ENCODE measurements at places on chromosomes 6 and 20. TPM values are rescaled to one million over a fixed set of nuclear protein-coding genes. Genes with fewer than 3 reads are reported as not detected.
A peak's percentile ranks its signal among the peaks of the same experiment; 100 is the strongest.

DNA sequence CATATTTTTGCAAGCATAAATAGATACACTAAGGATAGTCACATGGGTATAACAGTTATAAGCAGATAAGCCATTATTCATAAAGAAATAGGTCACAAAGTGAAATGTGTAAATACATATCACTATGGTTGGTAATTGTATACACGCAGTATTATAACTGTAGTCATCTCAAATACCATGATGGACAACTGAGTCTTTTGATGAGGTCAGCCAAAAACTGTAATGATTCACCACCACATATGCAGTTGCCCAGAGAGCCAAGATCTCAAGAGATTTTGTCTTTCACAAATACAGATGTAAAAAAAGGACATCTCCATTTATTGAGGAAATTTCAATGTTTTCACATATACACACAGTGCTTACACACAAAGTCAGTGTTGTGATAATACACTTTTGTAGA is 28.3 kb downstream of the ZNF292 start:
- H3K4me1 ChIP-seq, result no peaks in the 10 kb centered on the region
- H3K36me3 ChIP-seq, result peaks cover 8% of the 10 kb centered on the region
- DNase-seq, result no peak
- H3K27ac ChIP-seq, result no peak overlapping the region

- H3K27ac ChIP-seq, result no peak overlapping the region
- H3K27me3 ChIP-seq, result no peaks in the 10 kb centered on the region
Observed at GRCh38 chr6:100701728-100702127, 179.4 kb downstream of the ASCC3 start.

GRCh38 chr6:37168811-37169495 is 999 bp upstream of the PIM1 start:
- H3K4me1 ChIP-seq, result peaks cover 26% of the 10 kb centered on the region
- no peak for DNase-seq
- H3K27me3 ChIP-seq, result peaks cover 14% of the 10 kb centered on the region
- H3K4me3 ChIP-seq, result peak overlapping the region; percentile 78

DNA sequence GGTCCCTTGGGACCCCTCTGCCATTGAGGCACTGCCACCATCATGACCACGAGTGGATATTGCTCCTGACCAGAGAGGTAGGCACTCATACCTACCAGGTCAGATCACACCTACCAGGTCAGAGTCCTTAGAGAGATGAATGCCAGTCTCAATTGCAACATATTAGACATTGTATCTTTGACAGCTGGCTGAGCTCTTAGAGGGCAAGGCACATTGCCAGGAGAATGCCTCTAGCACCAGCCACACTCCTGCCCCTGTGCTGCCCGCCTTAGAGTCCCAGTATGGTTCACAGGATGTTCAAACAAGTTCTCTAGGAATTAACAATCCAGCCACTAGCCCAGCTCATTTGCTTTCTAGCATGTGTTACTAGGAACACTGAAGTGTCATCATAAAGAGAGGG is 65.9 kb downstream of the TMEM244 start:
- peaks cover 5% of the 10 kb centered on the region for H3K27me3 ChIP-seq
- no peak for DNase-seq
- no peaks in the 10 kb centered on the region for H3K36me3 ChIP-seq
- H3K27ac ChIP-seq, result no peak overlapping the region
- H3K4me1 ChIP-seq, result peaks cover 1% of the 10 kb centered on the region

GRCh38 chr20:3686421-3686820 is 4.6 kb upstream of the ADAM33 start:
- DNase-seq, result no peak
- H3K36me3 ChIP-seq, result no peaks in the 10 kb centered on the region
- peaks cover 56% of the 10 kb centered on the region for H3K27me3 ChIP-seq
- no peak overlapping the region for H3K4me3 ChIP-seq

GRCh38 chr6:157246048-157246630 is 77.2 kb downstream of the TMEM242 start:
- no peak overlapping the region for H3K27ac ChIP-seq
- no peak for DNase-seq
- H3K27me3 ChIP-seq, result peaks cover 4% of the 10 kb centered on the region
- H3K4me3 ChIP-seq, result no peak overlapping the region
- H3K4me1 ChIP-seq, result peaks cover 18% of the 10 kb centered on the region

DNA sequence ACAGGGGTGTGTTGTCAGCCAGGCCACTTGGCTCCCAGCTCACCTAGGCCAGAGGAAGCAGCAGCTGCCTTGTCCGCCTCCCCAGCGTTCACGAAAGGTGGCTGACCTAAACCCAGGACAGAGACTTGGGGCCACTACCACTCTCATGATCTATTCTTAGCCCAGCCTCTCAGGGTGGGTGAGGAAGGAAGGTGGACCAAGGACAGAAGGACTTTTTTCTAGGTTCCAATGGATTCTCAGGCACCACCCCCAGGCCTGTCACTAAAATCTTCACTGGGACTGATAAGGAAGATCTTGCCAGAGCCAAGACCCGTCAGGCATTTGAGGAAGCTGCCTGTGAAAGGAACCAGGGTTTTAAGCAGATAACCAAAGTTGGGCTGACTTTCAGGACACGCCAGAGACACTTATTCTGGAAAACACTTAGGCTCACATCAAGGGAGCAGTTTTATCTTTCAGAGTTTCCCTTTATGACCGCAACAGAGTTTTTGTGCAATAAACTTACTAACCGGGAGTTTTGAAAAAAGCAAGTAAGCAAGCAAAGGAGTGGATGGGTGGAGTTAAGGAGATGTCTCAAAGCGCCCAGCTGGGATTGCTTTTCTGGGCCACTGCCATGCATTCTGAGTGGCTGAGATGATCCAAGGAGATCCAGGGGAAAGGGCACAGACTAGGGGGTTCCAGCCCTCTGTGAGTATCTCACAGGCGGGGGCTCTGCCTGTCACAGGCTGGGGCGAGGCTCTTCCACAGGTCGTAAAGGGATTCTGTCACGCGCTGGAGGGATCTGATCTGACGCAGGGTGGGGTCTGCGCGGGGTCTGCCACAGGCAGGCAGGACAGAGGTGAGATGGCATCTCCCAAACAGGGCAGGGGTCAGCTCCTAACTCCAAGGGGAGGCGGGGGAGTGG is 989 bp downstream of the FITM2 start:
- DNase-seq, result no peak
- H3K4me1 ChIP-seq, result peaks cover 8% of the 10 kb centered on the region
- H3K27me3 ChIP-seq, result peaks cover 3% of the 10 kb centered on the region
- peak overlapping the region; percentile 19 for H3K27ac ChIP-seq

DNA sequence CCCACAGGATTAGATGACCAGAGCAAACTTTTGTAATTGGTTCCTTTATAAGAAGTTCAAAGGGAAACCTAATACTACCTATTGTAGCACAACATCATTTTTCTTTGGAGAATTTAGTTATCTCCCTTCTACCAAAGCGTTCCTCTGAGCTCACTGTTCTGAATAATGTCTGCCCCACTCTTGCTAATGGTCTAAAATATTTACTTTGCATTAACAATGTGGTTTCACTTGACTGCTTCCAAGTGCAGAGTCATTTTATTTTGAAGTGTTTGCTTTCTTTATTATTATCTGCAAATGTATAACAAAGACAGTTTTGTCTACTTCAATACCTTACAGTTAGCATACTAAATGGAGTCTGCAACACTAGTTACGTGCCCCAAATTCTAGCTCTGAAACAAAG is 15.0 kb downstream of the TRAPPC3L start:
- no peak overlapping the region for H3K4me3 ChIP-seq
- H3K4me1 ChIP-seq, result peaks cover 30% of the 10 kb centered on the region
- H3K36me3 ChIP-seq, result no peaks in the 10 kb centered on the region
- peaks cover 3% of the 10 kb centered on the region for H3K27me3 ChIP-seq

DNA sequence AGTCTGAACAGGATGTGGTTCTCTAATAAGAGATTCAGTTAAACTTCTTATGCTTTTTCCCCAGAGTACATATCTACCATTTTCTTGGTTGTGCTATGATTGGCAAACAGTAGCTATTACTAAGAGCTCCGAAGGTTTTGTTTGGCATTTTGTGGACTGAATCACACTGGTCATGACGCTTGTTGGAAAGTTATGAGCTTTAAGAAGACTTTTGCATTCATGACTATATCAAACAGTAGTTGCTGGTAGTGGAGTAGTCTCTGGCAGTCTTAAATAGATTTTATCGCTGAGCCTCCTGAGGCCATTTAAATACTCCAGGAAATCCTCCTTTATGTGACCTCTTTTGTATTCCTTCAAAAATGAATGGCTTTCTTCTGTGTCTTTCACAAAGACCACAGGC is 40.8 kb downstream of the CCDC170 start:
- no peak overlapping the region for H3K4me3 ChIP-seq
- H3K27me3 ChIP-seq, result no peaks in the 10 kb centered on the region
- H3K27ac ChIP-seq, result no peak overlapping the region
- H3K36me3 ChIP-seq, result peaks cover 3% of the 10 kb centered on the region

GRCh38 chr6:148447521-148448230 is 105.0 kb downstream of the SASH1 start:
- no peak for DNase-seq
- H3K4me1 ChIP-seq, result peaks cover 2% of the 10 kb centered on the region
- H3K27ac ChIP-seq, result no peak overlapping the region
- peaks cover 9% of the 10 kb centered on the region for H3K36me3 ChIP-seq
- H3K4me3 ChIP-seq, result no peak overlapping the region
- no peaks in the 10 kb centered on the region for H3K27me3 ChIP-seq

DNA sequence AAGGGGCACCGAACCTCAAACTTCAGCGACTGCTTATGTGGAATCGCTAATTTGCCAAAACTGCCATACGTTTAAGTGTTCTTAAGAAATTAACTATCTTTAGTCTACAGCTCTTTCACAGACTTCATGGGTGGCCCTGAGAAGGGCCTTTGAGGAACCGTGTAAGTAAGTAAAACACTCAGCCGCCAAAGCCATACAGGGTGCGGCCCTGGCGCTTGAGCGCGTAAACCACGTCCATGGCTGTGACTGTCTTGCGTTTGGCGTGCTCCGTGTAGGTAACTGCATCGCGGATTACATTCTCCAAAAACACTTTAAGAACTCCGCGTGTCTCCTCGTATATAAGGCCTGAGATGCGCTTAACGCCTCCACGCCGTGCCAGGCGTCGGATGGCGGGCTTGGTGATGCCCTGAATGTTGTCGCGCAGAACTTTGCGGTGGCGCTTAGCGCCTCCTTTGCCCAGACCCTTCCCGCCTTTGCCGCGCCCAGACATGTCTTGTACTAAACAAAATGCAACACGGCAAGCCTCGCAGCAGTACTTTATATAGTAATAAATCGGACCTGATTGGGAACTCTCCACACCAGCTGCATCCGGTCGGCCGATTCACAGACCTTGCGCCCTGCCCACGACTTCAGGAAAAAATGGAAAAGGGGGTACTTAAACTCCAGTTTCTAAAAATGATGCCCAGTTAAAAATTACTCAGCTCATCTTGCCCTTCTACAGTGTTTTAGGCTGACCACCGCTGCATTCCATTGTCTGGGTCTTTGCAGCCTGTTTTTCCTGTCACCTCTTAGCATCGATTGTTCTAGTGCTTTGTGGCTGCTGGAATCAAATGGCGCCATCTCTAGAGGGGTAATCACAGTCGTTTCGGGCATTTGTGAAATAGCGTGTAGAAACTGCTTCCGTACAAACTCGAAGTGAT is 38.9 kb downstream of the OR2B2 start:
- H3K36me3 ChIP-seq, result no peaks in the 10 kb centered on the region
- peak overlapping the region; percentile 98 for H3K27ac ChIP-seq
- H3K4me1 ChIP-seq, result peaks cover 25% of the 10 kb centered on the region

GRCh38 chr6:82712826-82713225 is 349.2 kb downstream of the TPBG start:
- no peak overlapping the region for H3K4me3 ChIP-seq
- no peak overlapping the region for H3K27ac ChIP-seq
- DNase-seq, result no peak
- no peaks in the 10 kb centered on the region for H3K27me3 ChIP-seq
- peaks cover 3% of the 10 kb centered on the region for H3K36me3 ChIP-seq
- no peaks in the 10 kb centered on the region for H3K4me1 ChIP-seq

DNA sequence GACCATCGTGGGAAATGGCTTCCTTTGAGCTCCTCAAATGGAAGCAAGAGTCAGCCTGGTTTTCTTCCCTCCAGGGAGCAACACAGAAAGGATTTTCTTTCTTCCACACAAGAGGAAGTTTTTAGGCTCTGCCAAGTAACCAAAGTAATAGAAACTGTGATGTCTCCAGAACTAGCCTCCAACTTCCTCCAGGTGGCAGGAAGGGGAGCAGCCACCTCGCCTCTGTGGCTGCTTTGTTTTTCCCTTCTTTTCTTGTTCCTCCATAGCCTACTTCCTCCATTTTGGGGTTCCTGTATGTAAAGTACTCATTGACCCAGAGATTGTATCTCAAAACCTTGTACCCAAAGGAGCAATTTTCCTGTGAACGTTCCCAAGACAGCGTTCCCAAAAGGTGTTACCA is 32.7 kb upstream of the CCR6 start:
- peaks cover 7% of the 10 kb centered on the region for H3K4me1 ChIP-seq
- no peak overlapping the region for H3K4me3 ChIP-seq
- no peak for DNase-seq
- peaks cover 11% of the 10 kb centered on the region for H3K27me3 ChIP-seq

DNA sequence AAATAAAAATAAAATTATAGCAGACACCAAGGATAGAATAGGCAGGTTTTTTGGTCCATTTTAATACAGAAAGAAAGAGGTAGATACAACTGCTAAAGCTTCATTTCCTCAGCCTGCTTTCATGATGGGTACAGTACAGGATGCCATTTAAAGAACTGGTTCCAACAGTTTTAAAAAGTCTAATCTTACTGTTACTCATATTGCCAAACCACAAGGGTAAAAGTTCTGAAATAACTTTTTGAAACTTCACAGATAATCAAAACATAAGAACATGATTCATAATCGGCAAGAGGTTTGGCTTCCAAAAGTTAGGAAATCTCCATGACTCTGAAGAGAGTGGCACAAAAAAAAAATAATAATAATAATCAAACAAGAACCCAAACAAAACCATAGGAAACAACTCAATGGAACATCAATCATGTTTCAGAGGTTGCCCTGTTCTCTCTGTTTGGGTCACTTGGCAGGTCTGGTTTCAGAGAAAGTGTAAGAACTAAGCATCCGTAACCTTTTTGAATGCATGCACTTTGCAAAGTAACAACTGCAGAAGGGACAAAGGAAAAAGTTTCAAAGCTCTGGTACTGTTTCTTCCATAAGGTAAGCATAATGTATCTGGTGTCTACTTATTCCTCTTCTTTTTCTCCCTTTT is 79.7 kb downstream of the SMLR1 start:
- H3K36me3 ChIP-seq, result peaks cover 9% of the 10 kb centered on the region
- no peak overlapping the region for H3K4me3 ChIP-seq
- peaks cover 2% of the 10 kb centered on the region for H3K4me1 ChIP-seq
- no peak for DNase-seq

TCF19 gene
- total RNA-seq, result 9.6 TPM

MOCS3 gene
- total RNA-seq, result 5.6 TPM

MAP1LC3A gene
- 43.8 TPM for total RNA-seq

KHDC1L gene
- not detected for total RNA-seq

CLPSL2 gene
- not detected for total RNA-seq

SEL1L2 gene
- total RNA-seq, result not detected

LGSN gene
- not detected for total RNA-seq

All from progenitor cell of endocrine pancreas (in vitro differentiated cells).